ENCODE measurements at places on chromosomes 5 and 9.
A peak's percentile ranks its signal among the peaks of the same experiment; 100 is the strongest.

- no peak for DNase-seq
Observed at GRCh38 chr5:160324886-160325285, 12.5 kb upstream of the CCNJL start.

GRCh38 chr9:97366889-97367288 lies 45.0 kb upstream of the TDRD7 start:
- DNase-seq = no peak

GRCh38 chr9:75599126-75599525 lies 291.3 kb upstream of the PCSK5 start:
- DNase-seq = no peak

DNA sequence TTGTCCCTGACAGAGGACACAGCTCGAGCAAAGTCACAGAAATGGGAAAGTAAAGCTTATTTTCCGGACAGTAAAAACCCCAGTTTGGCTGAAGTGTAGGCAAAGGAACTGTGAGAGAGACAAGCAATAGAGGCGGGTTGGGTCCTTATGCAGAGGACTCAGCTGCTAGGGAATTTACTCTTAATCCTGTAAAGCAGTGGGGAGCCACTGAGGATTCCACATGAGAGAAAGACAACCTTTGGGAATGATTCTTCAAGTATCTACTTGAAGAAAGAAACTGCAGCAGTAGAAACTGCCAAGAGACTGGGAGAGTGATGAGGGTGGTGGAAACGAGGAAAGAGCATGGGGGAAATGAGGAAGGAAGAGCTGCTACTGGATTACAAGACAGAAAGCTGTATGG lies 20.2 kb downstream of the ASTN2 start:
- DNase-seq = no peak

GRCh38 chr5:156367597-156367996 lies 40.6 kb downstream of the SGCD start:
- no peak for DNase-seq

DNA sequence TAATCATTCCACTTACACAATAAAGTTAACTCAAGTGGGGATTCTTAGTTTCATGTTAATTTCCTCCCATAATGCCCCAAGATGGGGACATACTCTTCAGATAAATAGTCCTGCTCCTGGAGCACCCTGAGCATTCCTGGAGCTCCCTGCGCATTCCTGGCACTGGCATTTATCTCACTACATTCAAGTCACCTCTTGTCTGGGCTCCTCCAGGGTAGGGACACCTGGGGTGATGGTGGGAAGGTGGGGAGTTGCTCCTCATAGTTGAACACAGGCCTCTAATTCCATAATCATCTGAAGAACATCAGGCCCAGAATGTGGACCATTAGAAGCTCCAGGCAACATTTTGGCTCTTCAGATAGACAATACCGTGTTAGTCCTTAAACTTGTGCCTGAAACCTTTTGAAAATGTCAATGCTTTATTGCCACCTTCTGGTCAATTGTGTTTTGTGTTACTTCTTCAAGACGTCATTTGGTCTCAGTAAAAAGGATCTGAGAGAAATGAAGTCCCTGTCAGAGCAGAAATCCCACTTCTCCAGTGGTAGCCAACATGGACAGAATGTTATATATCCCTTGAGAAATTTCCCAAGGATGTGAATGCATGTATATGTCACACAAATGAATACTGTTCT lies 14.2 kb upstream of the AGGF1 start:
- DNase-seq = peak; percentile 15

DNA sequence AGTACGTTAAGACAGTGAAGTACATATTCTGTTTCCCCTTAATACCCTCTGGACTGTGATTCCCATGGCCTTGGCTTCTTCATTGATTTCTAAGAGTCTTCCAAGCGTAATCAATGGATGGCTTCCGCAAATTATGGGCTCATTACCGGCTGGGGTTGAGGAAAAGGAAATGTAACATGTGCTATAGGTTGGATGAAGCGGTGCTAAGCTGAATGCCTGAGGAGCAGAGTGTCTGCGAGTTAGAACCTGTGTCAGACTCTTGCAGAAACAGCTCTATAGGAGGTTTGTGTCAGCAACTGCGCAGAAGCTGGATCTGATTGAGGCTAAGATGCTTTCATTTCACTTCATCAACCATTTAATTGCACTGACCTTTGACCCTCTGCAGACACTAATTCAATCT lies 114.3 kb upstream of the CDH18 start:
- no peak for DNase-seq

DNA sequence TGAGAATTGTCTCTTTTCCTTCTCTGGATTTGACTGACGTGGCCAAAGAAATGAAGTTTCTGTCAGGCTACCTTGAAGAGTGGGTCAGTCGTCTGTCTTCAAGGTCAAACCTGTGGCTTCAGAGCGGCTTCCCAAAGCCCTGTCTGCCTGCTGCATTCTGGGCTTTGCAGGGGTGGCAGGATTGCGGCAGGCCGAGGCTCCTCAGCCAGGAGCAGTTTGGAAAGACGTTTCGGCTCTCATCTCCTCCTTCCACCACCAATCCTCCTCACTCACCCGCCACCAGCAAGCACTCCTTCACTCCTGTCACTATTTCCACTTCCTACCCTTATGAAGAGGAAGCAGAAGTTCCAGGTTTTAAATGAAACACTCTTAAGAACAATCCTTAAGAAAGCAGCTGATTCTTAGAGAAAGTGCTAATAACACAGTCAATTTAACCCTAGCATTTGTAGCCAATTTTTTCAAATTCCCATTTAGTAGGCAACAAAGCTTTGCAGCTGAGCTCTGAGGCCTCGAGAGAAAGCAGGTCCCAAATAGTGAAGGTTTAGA lies 351.7 kb downstream of the ZNF608 start:
- DNase-seq = no peak

DNA sequence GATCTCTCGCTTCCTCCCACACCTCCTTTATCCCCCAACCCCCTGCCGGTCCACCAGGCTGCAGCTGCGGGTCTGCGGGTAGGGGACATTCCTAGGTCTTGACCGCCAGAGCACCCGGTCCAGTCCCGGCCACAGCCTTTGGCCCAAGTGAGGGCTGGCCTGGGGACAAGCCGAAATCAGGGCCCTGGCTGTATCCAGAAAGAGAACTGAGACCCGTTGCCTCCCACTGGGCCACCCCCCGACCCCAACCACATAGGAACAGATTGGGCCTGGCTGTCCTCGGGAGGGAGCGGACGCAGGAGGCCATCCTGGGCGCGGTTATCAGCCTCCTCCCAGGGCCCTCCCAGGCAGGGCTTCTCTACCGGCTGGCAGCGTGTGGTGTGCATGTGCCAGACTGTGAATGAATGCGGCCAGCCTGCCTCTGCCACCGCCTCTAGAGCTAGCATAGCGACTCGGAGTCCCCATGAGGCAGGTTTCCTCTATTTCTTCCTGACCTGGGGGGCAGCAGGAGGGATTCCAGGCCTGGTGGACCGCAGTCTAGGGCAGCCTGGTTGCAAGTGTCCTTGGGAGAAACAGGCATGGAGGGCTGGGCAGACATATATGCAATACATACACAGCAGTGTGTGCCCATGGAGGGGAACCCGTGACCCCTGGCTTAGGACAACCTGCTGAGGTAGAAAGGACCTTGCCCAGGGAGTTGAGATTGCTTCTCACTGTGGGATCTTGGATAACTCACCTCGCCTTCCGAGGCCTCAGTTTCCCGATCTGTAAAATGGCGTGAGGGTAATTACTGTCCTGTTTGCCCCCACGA lies 1.2 kb downstream of the N4BP3 start:
- DNase-seq = peak; percentile 64

DNA sequence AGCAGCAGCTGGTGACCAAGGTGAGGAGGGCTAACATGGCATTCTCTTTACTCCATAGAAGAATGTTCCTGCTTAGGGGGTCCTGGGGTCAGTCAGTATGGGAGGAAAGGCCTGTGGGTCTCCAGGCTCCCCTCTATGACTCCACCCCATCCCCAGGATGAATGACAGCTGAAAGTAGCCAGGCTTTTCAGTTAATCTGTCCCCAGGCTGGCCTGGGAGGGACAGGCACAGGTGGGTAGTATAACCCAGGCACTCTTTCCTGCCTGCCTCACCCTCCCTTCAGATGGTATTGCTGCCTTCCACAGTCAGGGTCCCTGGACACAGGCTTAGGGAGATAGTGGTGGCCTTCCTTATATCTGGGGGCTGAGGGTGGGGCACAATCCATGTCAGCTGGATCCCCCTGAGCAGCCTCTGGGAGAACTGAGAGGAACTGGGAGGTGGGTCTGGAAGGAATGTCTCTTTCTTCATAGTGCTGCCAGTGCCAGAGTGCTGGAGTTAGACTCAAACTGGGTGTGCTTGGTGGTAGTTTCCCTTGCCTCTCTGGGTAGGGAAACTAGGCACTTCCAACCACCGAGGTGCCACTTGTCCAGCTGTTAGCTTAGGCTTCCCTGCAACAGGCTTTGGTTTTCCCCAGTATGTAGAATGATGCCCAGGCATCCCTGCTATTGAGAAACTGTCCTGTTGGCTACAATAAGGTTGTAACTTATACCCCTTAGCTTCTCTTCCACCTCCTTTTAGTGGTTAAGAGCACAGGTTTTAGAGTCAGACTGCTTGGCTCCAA lies 27.8 kb downstream of the LARP1 start:
- no peak for DNase-seq

DNA sequence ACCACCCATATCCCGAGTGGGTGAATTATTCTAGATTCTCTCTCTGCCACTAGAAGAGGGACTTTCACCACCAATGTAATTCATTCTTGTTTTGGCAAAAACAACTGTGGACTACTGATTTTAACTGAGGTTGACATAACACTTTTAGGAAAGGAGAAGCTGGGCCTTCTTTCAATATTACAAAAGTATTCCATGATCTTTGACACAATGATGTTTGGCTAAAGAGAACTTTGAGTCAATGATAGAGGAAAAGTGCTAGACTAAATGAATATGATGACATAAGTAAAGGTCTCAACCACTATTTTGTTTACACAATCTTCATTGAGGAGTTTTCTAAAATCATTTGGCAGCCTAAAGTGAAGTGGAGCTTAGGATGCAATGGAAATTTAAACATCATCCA lies 336.9 kb upstream of the PDE4D start:
- DNase-seq = no peak

- no peak for DNase-seq
Observed at GRCh38 chr5:52760695-52761366, 26.9 kb upstream of the ITGA1 start.

- no peak for DNase-seq
Observed at GRCh38 chr5:124179819-124180218, 566.6 kb downstream of the ZNF608 start.

- peak; percentile 60 for DNase-seq
Observed at GRCh38 chr9:113011911-113012381, at the start of gene ZNF883. ZNF883 (minus strand) TSS chr9:113012192.

- no peak for DNase-seq
Observed at GRCh38 chr9:87776481-87777379, 50.8 kb downstream of the CTSL start.
